Activated CD4-positive, alpha-beta T cell treated with anti-CD3 and anti-CD28 coated beads, Interleukin-2, amount 50 U/mL, for 1 hour (primary cell): ENCODE measurements at places on chromosomes 3 and 15.
A peak's percentile ranks its signal among the peaks of the same experiment; 100 is the strongest.

DNA sequence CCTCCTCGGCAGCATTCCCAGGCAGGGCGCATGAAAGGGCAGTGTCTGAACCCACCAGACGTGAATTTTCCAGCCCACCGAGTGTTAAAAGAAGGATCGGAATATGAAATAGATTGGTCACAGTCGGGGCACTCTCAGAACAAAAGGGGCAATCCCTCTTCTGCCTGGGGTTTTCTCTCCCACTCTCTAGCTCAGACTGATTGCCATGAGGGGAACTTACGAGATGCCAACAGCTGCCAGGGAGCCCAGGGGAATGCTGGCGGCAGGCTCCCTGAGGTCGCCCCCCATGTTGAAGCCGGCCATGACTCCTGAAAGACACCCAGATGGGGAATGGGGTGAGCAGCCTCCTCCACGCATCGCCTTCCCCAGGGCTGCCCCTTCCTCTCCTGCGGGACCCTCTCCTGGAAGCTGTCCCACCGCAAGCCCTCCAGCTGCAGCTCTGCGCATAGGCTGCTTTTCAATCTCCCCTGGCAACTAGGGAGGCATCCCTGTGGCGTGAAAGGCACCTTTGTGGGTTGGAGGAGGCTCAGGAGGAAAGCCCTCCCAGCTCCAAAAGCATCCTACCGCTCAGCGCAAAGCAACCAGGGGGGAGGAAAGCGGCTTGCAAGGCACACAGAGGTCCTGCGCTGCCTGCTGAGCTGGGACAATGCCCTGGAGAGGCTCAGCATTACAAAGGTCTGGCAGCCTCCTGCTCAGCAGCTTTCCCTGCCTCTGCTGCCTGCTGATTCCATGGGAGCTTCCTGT, 64.8 kb upstream of the HEG1 start:
- DNase-seq = no peak

DNA sequence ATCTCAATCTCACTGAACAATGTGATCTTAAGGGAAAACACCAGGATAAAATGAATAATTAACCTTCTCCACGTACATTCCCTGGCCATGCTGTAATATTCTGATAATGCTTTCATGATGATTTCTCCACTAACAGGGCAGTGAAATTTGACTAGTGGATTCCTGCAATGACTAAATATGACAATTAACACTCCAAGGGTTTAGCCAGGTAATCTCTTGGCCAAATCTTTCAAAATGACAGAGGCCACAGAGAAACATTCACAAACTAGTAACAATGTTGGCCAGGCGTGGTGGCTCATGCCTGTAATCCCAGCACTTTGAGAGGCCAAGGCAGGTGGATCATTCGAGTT, 31.7 kb upstream of the ST8SIA2 start:
- no peak for DNase-seq

- no peak for DNase-seq
Observed at GRCh38 chr3:187832202-187832601, 86.9 kb upstream of the BCL6 start.

DNA sequence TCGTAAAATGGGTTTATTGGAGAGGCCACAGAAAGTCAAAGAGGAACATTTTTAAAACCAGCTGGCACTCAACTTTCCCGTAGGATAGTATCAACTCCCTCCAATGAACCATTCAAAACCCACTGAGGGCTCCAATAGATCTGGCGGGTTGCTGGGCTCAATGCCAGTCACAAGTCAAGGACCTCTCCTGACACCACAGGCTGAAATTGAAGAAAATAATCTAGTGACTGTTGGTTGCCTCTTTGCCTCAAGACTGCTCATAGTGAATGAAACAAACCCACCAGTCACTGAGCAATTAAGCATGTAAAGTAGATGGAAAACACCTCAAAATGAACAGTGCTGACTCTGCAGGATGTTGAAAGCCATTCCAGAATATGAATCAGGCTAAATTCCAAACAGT, 500.6 kb upstream of the AGTR1 start:
- no peak for DNase-seq

DNA sequence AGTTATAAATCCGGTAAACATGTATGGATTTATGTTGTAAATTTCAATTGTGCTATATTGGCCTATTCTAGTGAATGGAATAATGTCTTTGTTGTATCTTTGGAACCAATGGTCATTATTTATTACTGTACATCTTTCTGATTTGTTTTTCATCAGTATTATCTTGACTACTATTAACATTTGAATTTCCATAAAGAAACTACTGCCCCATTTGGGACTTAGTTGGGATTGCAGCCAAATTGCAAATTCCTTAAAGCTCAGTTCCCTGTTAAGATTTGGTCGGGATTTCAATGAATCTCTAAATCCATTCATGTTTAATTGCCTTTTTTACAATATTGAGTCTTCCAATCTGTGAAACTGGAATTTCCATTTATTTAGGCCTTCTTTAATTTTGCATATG, 822.4 kb upstream of the CADM2 start:
- DNase-seq = no peak

GRCh38 chr3:126134219-126134975, 46.0 kb downstream of the ALDH1L1 start:
- peak; percentile 39 for DNase-seq

- DNase-seq = no peak
Observed at GRCh38 chr3:145952536-145952935, 208.4 kb downstream of the PLOD2 start.

GRCh38 chr15:99496302-99496629, 69.5 kb upstream of the MEF2A start:
- DNase-seq = no peak

- DNase-seq = peak; percentile 9
Observed at GRCh38 chr15:44788748-44789147, 52.4 kb downstream of the TRIM69 start.

GRCh38 chr3:47533996-47534454, 20.5 kb upstream of the ELP6 start:
- DNase-seq = no peak

DNA sequence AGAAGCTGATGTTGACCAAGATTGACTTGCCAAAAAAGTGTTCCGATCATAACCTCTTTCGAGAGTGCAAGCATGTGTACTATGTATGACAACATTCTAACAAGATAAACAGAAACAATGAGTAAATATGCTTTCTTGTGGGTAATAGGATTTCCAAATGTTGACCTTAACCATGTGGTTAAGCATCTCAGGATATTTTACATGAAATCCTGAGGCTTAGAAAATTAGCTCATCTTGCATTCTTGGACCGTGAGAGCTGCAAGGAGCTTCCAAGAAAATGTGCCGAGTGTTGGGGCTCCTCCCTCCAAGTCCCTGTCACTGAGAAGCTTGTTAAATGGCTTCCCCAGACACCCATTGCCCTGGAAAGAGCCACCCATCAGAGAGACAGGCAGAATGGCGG, 50.1 kb downstream of the C3orf20 start:
- no peak for DNase-seq

DNA sequence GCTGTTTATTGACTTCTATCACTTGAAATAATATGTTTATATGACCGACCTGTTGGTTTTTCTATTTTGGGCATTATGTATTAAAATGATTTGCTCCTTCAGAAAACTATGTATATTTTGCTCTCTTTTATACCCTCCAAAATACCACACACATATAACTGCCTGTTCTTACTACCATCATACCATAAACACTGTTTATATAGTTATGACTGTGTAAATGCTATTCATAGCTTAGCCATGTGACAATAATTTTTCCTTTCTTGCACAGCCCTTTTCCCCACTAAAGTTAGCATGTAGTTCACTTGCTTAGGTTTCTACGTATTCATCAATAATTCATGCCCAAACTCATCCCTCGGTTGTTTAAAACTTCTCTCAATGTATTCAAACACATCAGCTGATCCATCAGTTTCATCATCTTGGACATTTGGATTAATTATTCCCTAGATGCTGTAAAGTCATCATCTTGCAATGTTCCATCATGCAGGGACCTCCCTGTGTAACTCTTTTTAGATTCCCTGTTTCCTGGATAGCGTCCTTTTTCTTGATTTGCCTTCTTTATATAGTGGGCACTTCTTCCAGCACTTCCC, 8.2 kb upstream of the RYK start:
- DNase-seq = no peak

- no peak for DNase-seq
Observed at GRCh38 chr3:135753506-135753905, 212.0 kb upstream of the PPP2R3A start.

DNA sequence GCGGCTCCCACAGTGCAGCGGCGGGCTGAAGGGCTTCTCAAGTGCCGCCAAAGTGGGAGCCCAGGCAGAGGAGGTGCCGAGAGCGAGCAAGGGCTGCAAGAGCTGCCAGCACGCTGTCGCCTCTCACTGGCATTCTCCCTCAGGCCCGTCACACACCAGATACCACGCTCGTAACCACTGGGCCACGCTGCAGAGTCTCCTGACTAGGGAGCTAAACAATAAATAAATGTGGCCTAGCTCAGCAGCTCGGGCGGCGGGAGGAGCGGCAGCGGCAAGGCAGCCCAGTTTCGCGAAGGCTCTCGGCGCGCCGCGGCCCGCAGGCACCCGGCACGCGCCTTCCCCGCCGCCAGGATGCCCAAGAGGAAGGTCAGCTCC, 55.9 kb upstream of the FAM174B start:
- no peak for DNase-seq

DNA sequence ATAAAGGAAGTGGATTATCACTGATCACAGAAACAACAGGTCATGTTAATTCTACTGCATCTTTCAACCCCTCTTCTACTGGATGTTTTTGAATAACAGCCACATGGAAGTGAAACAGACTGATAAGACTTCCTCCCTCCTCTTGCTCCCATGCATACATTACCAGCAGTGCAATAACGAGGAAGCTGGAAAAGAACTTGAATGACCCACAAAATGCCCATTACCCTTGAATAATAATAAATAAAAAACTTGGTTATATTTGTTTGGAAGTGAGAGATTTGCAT, 51.6 kb downstream of the RARB start:
- DNase-seq = no peak

GRCh38 chr3:57110214-57110613, 49.8 kb downstream of the SPATA12 start:
- DNase-seq = no peak

DNA sequence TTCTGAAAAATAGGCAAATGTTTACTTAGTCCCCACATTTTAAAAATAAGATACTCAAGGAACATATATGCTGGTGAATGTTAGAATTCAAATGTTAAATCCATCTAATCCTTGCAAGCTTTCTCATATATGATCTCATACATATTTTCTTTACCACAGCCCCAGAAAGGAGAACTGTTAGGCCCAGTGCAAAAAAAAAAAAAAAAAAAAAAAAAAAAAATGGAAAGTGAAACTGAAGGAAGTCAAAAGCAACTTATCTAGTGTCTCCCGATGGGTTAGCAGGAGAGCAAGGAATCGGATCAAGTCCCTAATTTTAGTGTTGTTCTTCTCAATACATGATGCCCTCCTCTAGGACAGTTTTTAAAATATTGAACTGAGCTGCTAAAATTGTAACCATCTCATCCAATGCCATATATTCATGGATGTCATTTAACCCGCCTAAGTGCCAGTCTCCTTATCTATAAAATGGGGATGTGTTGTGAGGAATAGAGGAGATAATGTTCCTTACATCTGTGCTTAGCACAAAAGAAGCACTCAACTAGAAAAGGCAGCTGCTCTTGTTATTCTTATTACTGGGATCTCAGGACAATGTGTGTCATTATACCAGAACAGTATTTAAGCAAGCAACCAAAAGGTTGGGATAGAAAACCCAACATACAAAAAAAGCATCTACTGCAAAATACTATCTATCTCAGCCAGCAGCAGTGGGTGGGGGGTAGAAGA, 279.7 kb downstream of the MAGI1 start:
- no peak for DNase-seq

DNA sequence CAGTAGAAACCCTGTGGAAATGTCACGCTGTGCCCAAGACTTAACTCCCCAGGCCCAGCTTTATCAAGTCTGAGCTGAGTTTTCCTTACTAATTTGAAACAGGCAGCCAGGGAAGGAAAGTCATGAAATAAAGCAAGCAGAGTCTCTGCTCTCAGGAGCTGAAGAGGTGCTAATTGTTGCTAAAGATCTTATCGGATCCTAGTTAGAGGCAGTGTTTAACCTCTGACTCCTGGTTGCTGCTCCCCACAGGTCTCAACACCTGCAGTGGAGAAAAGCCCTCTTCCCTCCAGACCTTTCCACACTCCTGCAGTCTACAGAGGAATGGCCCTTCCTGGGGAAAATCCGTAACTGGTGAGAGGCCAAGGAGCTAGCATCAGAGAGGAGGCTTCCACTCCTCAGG, 628.2 kb downstream of the NTRK3 start:
- no peak for DNase-seq

GRCh38 chr3:69164296-69164695, 41.9 kb upstream of the LMOD3 start:
- no peak for DNase-seq
